ENCODE measurements at places on chromosomes 7 and 10. TPM values are rescaled to one million over a fixed set of nuclear protein-coding genes. Genes with fewer than 3 reads are reported as not detected.

CUX1 gene
- 14.5 TPM for total RNA-seq

ZFYVE27 gene
- total RNA-seq = 22.8 TPM

TAS2R5 gene
- total RNA-seq = 0.43 TPM

NKX6-2 gene
- total RNA-seq = not detected

CYP3A5 gene
- total RNA-seq = not detected

PDK4 gene
- not detected for total RNA-seq

DNA sequence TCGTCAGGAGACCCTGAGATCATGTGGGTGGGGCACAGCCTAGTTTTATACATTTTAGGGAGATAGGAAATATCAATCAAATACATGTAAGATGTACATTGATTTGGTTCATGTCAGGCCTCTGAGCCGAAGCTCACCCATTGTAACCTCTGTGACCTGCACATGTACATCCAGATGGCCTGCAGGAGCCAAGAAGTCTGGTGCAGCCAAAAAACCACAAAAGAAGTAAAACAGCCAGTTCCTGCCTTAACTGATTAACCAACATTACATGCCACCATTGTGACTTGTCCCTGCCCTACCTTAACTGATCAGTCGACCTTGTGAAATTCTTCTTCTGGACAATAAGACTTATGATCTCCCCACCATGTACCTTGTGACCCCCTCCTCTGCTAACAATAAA, 16.0 kb upstream of the LRRC61 start:
- H3K27me3 ChIP-seq = no peaks in the 10 kb centered on the region
- no peaks in the 10 kb centered on the region for H3K36me3 ChIP-seq
- H3K4me3 ChIP-seq = no peak overlapping the region
- no peak for DNase-seq
- H3K4me1 ChIP-seq = peaks cover 2% of the 10 kb centered on the region

GRCh38 chr7:95630702-95631458, 34.6 kb upstream of the PDK4 start:
- no peaks in the 10 kb centered on the region for H3K27me3 ChIP-seq
- no peaks in the 10 kb centered on the region for H3K36me3 ChIP-seq
- H3K27ac ChIP-seq = no peak overlapping the region
- H3K4me3 ChIP-seq = no peak overlapping the region
- H3K4me1 ChIP-seq = no peaks in the 10 kb centered on the region
- DNase-seq = no peak

GRCh38 chr7:116436305-116436826, 63.2 kb upstream of the CAV2 start:
- H3K36me3 ChIP-seq = no peaks in the 10 kb centered on the region
- no peaks in the 10 kb centered on the region for H3K4me1 ChIP-seq
- no peak for DNase-seq
- H3K27ac ChIP-seq = no peak overlapping the region
- peaks cover 44% of the 10 kb centered on the region for H3K27me3 ChIP-seq
- H3K4me3 ChIP-seq = no peak overlapping the region

GRCh38 chr7:74134117-74134620, 40.0 kb upstream of the EIF4H start:
- H3K4me1 ChIP-seq = peaks cover 2% of the 10 kb centered on the region
- H3K36me3 ChIP-seq = no peaks in the 10 kb centered on the region
- no peak overlapping the region for H3K27ac ChIP-seq
- H3K27me3 ChIP-seq = no peaks in the 10 kb centered on the region
- no peak overlapping the region for H3K4me3 ChIP-seq

DNA sequence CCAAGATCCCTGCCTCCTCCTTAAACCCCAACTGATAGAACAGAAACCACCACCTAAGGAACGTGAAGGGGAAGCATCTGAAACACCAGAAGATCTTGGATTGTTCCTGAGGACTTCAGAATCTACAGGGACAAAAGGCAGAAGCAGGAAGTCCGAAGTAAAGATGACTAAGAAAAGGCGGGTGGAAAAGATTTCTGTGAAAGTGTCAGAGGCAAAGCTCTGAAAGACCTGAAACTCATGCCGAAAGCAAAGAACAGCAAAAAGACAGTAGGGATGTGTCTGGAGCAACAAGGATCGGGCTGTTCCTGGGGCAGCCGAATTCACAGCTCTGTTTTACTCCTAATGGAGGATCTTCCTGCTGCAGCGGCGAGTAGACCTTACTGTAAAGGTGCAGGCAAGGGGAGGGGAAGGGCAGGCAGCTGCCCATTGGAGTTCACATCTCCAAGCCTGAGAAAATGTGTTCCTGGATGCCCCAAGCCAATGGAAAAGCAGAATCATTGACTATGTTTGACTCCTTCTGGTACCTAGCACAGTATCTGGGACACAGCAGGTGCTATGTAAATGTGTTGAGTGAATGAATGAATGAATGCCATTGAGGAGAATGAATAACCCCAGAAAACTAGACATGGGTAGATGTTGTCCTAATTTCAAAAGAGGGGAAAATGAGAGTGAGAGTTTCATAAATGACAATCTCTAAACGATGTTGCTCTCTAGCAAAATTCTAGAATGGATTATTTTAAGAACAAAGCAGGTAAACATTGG, 40.4 kb downstream of the PDIA4 start:
- H3K27ac ChIP-seq = peak overlapping the region; percentile 92
- peak overlapping the region; percentile 91 for H3K4me3 ChIP-seq
- peaks cover 35% of the 10 kb centered on the region for H3K4me1 ChIP-seq

DNA sequence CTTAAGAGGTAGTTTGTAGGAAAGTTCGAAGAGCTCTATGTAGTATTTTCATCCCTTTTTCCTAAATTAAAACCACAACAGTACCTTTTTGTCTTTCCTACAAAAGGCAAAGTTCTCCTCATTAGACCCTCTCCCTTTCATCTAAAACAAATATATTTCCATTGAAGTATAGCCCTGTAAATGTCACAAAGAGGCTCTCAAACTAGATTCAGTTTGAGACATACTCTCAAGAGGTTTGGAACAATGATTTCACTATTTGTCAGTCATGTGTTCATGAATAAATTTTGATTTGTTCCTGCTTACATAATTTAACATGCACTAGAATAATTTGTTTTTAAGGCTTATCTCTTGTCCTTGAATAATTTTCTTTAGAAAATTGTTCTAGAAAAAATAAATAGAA, 12.2 kb downstream of the TAS2R16 start:
- no peaks in the 10 kb centered on the region for H3K4me1 ChIP-seq
- H3K4me3 ChIP-seq = no peak overlapping the region
- no peak for DNase-seq
- H3K36me3 ChIP-seq = no peaks in the 10 kb centered on the region
- no peak overlapping the region for H3K27ac ChIP-seq
- H3K27me3 ChIP-seq = no peaks in the 10 kb centered on the region

DNA sequence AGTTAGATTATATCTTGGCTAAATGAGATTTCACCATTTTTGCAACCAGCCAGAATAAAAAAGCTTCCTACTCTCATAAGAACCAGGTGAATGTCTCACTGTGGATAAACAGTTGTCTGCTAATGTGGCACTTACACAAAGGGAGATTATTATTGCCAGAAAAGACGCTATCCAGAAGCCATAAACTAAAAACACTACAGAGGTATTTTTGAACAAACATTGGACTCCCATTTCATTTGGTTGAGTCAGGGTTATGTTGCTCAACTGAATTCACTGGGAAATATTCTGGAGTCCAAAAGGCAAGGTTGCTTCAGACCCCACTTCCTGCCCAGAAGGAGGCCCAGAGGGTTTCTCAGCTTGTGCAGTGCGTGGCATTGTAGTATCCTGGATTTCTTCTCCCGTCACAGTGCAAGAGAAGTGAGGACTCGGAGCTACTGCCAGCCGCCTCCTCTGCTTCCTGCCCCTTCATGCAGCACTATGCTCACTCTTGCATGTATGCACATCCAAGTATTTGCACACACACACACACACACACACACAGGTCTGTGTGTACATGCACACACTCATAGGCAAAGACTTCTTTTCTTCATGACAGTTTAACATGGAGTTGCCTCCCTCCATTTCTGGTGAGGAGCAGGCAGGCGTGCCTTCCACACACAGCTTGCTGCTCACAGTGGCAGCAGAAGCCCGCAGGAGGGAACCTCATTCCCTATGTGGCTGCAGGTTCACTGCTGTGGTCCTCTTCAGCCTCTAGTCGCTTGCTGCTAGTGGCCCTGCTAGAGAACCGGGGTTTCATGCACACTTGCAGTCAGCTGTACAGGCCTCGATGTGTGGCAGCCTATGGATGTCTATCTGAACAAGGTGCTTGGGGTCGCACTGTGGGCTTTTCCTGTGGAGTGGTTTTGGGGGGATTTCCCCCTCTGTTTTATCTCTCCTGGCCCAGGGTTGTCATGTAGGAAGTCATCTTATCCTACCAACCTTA, 10.1 kb downstream of the DENND10 start:
- H3K36me3 ChIP-seq = peaks cover 4% of the 10 kb centered on the region
- H3K27ac ChIP-seq = no peak overlapping the region
- H3K4me3 ChIP-seq = no peak overlapping the region
- H3K27me3 ChIP-seq = no peaks in the 10 kb centered on the region

DNA sequence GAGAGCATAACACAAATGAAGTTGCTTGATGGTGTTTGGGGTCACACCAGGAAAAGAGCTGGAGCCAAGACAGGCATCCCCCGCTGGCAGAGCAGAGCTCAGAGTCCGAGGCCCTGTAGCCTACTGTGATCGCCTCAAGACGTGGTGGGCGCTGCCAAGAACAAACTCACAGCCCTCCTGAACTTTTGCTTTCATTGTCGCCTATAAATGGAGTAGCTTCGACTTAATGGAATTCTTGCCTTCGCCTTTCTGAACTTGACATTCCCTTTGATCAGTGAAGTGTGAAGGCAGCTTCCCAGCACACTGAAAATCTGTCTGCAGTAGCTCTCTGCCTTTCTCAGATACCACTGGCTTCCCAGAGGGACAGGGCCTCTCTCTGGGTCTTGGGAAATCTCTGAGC, 21.3 kb downstream of the CPXM2 start:
- H3K4me1 ChIP-seq = no peaks in the 10 kb centered on the region
- H3K27ac ChIP-seq = no peak overlapping the region
- no peak overlapping the region for H3K4me3 ChIP-seq
- peaks cover 4% of the 10 kb centered on the region for H3K27me3 ChIP-seq
- H3K36me3 ChIP-seq = no peaks in the 10 kb centered on the region

Data from activated naive CD8-positive, alpha-beta T cell treated with anti-CD3 and anti-CD28 coated beads for 36 hours (primary cell).